ENCODE measurements at places on chromosomes 16 and 17.

- DNase-seq: no peak
Observed at GRCh38 chr16:81181013-81181720, 57.3 kb upstream of the BCO1 start.

DNA sequence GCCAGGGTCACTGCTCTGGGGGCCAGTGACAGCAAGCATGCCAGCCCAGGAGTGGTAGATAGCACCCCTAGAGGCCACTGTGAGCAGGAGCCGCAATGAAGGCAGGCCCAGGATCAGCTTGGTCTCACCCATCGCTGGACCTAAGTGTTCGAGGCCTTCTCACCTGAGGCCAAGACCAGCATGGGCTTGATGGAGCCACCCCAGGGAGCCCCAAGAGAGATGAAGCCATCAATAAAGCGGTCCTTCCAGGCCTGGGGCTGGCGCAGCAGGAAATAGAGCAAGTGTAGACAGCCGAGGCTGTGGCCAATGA is 1.8 kb downstream of the LCAT start:
- DNase-seq: no peak

- no peak for DNase-seq
Observed at GRCh38 chr17:12738624-12739023, 50.7 kb upstream of the ARHGAP44 start.

DNA sequence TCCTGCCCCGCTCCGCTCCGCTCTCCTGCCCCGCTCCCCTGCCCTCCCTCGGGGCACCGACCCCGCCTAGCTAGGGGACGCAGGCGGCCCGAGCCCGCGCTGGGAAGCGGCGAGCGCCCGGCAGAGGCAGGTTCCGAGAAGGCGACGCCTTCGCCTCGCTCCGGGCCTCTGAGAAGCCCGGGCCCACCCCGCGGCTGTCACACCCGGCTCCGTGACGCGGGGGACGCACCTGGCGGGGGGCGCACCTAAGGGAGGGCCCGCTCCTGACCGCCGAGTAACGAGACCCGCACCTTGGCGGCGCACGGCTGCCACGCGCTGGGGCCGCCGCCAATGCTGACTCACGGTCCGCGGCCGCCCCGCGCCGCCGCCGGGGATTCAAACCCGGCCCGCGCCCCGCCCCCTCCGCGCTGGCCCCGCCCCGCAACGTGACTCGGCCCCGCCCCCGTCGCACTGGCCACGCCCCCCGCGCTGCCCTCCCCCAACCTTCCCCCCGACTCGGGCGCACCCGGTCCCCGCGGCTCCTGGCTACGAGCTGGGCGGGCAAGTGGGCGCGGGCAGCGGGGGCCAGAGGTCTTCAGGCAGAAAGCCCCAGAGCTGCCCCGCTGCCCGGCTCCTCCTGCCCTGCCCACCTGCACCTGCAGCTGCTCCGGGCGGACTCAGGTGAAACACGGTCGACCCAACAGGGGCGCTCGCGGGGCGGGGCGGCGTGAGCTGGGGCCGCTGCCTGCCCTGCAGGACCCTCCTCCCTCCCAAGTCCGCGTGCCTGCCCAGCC is 27.8 kb downstream of the GNPTG start:
- no peak for DNase-seq

DNA sequence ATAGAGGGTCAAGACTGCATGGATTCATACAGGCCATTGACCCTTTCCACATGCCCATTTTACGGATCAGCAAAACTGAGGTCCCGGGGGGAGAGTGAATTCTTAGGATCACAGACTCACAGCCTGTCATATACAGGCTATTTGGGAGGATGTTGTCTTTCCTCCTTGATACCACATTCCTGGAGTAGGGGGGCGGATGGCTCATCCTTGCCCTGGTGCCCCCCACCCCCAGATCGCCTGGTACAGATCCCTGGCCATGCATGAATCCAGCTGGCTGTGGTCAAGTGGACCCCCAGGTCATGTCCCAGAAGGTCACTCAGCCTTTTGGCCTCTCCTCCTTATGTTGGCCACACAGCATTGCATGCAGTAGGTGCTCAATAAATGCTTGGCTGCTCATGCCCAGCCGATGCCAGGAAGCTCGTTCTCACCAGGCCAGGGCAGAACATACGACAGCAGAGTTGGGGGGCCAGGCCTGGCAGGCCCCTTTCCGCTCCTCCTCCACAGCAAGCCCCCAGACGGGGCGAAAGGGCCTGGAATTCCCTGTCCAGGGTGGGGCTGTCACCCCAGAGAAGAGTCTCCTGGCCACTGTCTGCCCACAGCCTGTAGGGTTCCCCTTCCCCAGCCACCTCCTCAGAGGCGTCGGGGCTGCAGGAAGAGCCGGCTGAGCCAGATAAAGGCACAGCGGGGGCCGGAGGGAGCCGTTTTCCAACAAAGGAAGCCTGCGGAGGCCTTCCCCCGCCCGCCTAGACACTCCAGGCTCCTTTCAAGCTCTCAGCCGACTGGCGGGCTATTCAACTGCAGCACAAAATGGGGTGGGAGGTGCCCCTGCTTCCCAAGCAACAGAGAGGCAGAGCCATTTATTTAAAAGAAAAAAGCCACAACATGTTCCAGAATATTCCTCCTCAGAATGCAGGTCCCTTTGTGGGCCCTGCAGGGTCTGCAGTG is 215.7 kb upstream of the CIBAR2 start:
- DNase-seq: peak; percentile 21

GRCh38 chr17:59372138-59372751 is 40.8 kb downstream of the YPEL2 start:
- no peak for DNase-seq

DNA sequence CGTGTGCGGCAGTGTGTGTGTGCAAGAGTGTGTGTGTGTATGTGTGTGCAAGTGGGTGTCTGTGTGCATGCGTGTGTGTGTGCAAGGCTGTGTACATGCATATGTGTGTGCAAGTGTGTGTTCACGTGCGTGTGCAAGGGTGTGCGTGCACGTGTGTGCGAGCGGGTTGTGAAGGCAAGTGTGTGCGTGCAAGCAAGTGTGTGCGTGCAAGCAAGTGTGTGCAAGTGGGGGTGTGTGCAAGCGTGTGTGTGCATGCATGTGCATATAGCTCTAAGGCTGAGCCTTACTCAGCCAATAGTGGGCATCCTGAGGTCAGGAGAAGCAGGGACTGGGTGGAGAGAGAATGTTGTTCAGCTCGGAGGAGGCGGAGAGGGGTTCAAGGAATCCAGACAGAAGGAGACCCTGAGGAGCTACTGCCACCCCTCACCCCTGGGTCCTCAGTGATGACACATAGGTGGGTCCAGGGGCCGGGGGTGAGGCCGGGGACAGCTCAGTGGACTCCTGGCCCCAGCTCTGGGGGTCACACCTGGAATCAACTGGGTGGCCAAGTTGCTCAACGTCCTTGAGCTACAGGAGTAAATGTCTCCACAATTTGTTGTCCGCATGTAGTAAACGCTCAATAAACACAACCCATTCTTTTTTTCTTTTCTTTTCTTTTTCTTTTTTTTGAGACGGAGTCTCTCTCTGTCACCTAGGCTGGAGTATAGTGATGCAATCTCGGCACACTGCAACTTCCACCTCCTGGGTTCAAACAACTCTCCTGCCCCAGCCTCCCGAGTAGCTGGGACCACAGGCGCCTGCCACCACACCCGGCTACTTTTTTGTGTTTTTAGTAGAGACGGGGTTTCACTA is 1.8 kb downstream of the PRR29 start:
- no peak for DNase-seq

DNA sequence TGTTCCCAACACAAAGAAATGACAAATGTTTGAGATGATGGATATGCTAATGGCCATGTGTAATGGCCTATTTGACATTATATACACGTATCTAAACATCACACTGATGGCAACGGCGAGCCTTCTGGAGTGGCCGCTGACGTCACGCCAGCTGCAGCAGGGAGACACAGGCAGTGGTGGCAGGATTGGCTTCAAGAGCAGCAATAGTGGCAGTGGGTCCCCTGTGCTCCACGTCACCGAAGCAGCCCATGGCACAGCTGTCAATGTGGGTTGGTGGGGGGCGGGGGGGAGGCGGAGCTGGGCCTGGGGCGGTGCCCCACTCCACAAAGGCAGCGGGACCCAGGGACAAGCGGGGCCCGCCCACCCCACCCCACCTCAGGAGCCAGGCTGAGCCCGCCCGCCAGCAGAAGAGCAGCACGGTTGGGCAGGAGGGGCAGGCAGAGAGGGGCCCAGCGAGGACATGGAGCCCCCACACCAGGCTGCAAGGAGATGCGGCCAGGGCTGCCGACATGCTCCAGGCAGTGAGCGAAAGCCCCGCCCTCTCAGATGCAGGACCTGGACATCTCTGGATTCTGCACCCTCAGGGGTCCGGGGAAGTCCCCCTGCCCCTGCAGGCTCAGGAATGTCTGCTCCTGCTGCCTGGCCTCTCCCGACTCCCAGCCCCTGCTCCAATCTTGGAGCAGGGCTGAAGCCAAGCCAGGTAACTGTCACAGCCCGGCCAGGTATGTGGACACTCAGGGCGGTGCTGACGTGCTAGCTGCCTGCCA is 64.6 kb downstream of the USP32 start:
- peak; percentile 43 for DNase-seq

- DNase-seq: no peak
Observed at GRCh38 chr17:2138761-2139160, 83.9 kb downstream of the HIC1 start.

DNA sequence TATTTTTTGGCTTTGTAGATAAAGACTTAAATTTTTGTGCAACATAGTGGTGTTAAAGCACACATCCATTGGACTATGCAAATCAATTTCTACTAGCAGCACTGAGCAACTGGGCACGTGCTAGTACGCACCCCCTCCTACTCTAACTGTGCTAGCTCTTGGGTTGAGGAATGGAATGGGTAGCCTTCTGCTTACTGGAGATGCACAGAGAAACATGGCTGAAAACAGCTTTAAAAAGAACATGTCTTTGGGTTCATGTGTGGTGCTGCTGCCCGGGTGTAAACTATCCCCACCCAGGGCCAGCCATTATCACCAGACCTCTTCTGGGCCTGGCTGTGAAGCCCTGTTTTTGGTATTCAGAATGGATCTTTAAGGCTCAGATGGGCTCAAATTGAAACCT is 7.3 kb downstream of the ESRP2 start:
- DNase-seq: no peak

- DNase-seq: no peak
Observed at GRCh38 chr17:77750427-77751043, 208.0 kb upstream of the TNRC6C start.

DNA sequence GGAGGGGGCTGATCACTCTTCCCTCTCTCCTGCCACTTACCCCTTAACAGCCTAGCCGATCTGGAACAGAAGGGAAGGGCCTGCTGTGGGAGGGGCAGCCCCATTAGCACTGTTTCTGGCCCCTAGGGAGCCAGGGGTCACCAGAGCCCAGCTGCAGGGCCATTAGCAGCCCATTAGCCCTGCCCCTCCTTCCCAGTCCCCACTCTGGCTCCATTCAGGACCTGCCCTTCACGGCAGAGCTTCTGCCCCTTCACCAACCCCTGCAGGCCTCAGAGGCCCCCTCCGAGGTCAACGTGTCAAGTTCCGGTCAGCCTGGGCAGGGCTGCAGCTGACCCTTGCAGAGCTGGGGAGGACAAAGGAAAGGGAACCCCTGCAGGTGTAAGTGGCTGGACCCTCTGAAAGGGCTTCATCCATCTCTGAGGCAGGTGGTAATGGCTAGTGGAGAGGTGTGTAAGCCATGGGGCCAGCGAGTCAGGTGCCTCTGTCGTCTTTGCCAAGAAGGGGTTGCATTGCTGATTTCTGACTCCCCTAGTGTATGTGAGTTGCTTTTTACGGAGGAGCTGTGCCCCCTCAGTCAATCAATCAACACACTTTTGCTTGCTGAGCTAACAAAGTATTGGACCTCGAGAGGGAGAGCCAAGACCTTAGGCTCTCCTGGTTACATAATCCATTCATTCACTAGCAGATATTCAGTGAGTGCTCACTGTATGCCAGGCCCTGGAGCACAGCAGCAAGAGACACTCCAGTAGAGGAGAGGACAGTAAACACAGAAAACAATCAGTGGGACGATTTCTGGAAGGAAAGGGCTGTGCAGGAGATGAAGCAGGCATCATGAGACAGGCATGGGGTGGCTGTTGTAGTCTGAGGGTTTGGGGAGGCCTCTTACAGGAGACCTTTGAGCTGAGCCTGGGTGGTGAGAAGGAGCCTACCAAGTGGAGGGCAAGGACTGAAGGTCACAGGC is 18.2 kb upstream of the KCNJ12 start:
- no peak for DNase-seq

DNA sequence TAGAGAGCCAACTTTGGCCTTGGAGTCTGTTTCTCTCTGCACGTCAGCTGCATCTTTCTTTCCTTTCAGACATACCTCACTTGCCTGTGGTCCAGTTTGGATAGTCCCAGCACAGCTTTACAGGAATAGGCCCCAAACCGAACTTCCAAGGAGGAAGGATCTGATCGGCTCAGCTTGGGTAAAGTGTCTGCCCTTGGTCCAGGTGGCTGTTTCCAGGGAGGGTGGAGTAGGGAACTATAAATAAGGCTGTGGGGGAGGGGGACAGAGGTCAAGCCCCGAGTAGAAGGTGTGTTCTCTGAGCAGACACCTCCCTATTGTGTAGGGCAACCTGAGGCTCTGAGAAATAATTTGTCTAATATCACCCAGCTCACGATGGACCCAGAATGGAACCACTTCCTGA is 29.2 kb upstream of the NKD1 start:
- DNase-seq: no peak

- DNase-seq: no peak
Observed at GRCh38 chr17:75635610-75636202, 2.5 kb downstream of the SMIM5 start.

DNA sequence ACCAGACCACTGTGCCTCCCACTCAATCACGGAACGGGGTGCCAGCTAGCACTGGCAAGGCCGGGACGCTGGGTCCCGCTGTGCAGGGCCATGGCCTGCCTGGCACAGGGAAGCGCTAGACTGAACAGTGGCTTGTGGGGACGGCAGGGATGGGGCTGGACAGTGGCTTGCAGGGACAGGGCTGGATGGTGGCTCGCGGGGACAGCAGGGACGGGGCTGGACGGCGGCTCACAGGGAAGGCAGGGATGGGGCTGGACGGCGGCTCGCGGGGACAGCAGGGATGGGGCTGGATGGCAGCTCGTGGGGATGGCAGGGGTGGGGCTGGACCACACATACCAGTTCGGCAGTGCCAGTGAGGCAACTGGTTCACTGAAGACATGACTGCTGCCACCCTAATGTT is 32.6 kb downstream of the LMF1 start:
- DNase-seq: no peak

GRCh38 chr16:89925596-89926079 is 2.5 kb downstream of the TUBB3 start:
- no peak for DNase-seq

DNA sequence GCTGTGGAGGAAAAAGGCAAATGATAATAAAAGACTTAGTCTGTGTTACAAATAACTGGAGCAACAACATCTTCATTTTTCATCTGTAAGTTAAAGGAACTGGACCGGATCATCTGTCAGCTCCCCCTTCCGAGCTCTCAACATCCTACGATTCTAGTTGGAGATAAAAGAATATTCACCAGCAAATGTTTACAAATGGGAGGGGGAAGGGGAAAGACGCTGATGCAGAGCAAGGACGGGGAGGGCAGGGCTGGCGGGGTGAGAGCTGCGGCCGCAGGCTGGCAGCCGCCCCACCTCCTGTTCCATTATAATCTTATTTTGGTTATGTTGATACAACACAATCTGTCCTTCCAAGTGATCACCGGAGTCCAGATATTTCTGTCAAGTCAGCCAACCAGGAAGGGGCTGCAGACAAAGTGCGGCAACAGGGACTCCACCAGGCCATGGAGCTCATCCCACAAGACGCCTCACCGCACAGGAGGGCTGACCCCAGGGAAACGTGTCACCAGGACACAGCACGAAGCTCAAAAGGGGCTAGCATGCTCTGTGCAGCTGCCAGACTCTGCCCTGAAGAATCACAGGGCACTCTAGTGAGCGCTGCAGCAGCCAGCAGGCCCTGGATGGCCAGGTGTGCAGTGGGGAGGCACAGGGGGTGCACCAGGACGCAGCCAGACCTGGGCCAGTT is 19.7 kb downstream of the FBXO31 start:
- DNase-seq: no peak

Measured in anterior cingulate cortex (tissue), 58 donors.